ENCODE measurements at places on chromosomes 7 and 10.

DNA sequence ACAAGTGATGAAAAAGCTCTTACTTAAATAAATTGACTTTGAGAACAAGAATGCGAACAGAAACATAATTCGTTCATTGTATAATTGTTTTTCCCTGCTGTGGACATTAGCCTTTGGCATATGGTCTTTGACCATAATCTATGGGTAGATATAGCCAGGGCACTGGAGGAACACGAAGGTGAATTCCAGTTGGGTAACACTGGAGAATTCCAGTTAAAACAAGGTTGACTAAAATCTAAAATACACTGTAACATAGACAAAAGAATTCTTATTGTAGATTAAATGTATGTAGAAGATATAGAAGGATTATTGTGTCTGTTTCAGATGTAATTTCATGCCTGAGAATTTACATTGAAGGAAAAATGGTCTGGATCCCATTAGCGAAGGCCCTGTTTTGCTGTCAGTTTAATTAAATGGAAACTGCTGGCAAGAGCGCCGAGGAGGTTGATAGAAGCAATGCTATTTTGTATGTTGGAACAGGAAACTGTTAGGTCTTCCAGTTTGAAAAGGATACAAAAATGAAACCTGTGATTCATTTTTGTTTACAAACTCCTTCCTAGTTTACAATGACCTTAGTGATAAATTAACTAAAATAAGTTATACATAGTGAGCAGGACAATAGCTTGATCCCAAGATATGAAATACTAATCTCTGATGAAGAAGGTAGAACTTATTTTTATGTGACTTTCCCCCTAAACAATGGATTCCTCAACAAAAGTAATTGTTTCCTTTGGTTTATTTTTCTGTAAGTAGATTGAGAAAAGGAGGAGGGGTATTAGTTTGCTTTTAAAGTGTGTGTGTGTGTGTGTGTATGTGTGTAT lies 68.9 kb downstream of the ARID5B start:
- DNase-seq: no peak

DNA sequence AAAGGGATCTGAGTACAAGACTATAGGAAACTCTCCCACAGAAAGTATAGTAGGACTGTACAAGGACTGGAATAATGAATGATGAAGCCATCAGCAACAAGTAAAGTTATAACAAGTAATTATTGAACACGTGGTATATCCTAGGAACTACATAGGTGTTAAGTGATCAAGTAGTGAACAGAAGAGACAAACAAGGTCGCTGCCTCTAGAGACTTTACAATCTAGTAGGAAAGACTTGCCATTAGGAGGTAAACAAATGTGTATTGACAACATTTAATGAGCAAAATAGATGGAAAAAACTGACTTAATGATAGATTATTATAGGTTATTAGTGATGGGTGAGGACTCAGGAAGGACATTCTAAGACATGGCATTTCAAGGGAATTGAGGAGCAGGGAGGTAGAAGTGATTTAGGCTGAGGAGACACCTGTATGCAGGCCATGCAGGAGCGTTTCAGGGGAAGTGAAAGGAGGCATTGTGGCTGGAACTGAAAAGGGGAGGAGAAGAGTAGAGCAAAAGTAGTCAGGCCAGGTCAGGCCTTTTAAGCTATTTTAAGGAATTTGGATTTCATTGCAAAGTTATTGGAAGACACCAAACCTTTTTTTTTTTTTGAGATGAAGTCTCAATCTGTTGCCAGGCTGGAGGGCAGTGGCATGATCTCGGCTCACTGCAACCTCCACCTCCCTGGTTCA lies 8.5 kb upstream of the GLCCI1 start:
- no peak for DNase-seq

- peak; percentile 26 for DNase-seq
Observed at GRCh38 chr10:29496341-29497162, 138.2 kb downstream of the SVIL start.

GRCh38 chr7:35975851-35976454 lies 175.1 kb downstream of the SEPTIN7 start:
- peak; percentile 42 for DNase-seq

DNA sequence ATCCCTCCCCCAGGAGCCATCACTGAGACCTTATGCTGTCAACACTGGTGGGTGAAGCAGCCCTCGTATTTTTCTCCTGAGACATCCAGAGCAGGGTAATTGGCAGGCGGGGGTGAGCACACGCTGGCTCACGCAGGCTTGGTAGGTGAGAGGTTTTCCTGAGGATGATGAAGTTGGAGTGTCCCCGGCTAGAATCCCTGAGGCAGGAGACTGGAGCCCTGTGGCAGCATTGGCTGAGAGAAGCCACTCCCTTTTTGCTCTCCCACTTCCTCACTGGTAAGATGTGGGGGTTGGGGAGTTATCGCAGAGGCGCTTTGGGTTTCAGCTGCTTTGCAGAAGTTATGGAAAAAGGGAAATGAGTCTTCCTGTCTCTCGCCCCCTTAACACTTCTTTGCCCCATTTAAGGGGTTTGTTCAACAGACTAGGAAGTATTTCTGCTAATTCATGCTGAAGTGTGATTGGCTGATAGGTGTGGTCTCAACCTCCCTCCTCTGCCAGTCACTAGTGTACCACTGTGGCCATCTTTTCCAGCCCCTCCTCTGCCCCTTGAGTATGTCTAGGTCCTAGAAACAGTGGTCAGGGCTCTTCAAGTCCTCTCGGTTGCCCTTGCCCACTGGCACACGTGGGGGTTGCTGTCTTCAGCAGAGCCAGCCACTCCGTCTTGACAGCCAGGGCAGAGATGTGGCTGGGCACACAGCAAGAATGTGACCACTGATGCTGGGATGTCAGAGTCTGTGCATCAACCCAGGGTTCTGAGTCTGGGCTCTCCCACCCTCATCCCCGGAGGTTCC lies 5.7 kb downstream of the ARPC1B start:
- DNase-seq: no peak

DNA sequence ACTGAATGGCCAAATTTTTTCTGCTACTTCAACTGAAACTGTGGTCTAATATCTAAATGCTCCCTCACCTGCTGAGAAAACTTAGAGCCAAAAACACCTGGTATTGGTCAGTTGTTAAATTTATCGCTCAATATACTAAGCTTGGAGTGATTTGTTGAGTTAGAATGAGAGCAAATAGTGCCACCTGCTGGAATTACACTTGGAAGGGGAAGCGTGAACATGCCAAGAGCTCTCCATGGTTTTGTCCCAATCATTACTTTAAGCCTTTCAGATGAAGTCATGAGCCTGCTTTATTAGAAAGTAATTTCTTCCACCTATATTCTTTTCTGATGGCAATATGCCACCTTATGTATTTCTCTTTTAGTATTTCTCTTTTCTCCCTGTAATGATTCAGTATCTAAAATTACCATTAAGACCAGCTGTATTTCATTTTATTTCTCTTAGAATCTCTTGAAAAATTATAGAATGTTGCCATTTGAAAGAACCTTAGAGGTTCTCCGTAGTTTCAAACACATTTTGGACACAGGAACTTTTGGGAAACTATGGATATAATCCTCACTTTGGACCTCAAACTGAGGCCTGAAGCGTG lies 447.8 kb upstream of the C7orf33 start:
- DNase-seq: no peak

- no peak for DNase-seq
Observed at GRCh38 chr10:92892691-92893054, 44.4 kb downstream of the EXOC6 start.

GRCh38 chr10:115355162-115355760 lies 262.1 kb downstream of the ATRNL1 start:
- no peak for DNase-seq

GRCh38 chr10:129958629-129959543 lies 5.2 kb downstream of the EBF3 start:
- DNase-seq: no peak

GRCh38 chr7:31938650-31939049 lies 131.6 kb downstream of the PDE1C start:
- no peak for DNase-seq

GRCh38 chr7:158150234-158150633 lies 437.4 kb downstream of the PTPRN2 start:
- no peak for DNase-seq

DNA sequence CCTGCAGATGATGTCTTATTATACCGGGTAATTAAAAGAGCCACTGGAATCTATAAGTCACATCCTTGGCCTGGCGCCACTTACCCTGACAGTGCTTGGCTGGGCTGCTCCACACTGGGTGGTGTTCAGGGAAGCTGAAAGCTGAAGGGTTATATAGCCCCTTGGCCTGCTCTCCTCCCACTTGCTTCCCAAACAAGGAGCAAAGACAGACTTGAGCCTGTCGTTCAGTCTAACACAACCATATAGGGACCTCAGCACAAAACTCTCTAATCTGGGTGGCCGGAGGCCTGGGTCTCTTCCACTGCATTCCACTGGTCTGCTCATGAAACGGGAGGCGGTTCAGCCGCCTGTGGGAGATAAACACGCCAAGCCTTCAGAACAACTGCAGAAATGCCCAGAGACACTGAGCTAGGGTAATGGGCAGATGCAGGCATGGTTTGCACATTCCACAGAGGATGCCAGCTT lies at the start of gene ACTA2:
Gene ACTA2, minus strand, starts transcription at position 127 of the 465 bp plus-strand sequence. CDS start 3,843 bp downstream, outside the sequence.
- DNase-seq: no peak

GRCh38 chr10:22669163-22669711 lies 45.1 kb downstream of the PIP4K2A start:
- no peak for DNase-seq

GRCh38 chr10:100341953-100342626 lies 4.9 kb upstream of the SCD start:
- no peak for DNase-seq

GRCh38 chr10:108899670-108900069 lies 1023.6 kb downstream of the XPNPEP1 start:
- no peak for DNase-seq

DNA sequence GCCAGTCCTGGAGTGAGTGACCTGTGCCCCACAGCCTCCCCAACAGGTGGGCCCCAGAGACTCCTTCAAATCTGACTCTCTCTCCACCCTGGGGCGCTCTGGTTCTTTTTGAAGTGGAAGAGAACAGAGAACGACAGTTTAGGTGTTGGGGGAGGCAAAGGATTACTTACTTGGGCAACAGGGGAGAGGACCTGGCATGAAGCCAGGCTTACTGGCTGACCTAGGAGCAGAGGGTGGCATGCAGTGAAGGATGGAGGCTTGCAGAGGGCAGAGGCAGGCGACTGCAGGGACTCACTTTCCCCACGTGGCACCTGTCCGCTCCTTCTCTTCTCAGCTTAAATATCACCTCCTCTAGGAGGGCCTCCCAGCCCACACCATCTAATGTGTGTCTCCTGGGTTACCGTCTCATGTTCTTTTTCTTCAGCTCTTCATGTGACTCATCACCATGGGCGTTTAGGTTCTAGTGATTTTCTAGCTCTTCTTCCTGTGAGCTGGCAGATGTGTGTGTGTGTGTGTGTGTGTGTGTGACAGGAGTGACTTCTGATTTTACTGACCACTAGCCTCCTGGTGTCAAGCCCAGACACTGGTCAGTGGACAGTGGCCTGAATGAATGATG lies 15.5 kb downstream of the LZTS2 start:
- DNase-seq: no peak

DNA sequence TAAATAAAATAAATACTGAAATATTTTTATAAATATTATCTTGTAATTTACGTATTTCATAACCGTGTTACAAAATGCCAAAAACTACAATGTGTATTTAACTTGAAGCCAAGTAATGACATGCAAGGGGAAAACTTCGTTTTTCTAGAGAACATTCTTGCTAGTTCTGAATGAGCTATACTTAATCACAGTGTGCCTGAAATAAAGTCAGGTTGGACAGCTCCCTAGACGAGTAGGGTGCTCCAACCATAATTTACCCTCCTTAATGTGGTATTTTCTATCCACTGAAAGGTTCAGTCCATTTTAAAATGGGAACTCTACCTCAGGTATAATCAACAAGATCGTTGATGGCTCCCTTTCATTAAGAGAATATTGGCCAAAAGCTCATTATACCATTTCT lies 194.5 kb upstream of the AHR start:
- DNase-seq: no peak

DNA sequence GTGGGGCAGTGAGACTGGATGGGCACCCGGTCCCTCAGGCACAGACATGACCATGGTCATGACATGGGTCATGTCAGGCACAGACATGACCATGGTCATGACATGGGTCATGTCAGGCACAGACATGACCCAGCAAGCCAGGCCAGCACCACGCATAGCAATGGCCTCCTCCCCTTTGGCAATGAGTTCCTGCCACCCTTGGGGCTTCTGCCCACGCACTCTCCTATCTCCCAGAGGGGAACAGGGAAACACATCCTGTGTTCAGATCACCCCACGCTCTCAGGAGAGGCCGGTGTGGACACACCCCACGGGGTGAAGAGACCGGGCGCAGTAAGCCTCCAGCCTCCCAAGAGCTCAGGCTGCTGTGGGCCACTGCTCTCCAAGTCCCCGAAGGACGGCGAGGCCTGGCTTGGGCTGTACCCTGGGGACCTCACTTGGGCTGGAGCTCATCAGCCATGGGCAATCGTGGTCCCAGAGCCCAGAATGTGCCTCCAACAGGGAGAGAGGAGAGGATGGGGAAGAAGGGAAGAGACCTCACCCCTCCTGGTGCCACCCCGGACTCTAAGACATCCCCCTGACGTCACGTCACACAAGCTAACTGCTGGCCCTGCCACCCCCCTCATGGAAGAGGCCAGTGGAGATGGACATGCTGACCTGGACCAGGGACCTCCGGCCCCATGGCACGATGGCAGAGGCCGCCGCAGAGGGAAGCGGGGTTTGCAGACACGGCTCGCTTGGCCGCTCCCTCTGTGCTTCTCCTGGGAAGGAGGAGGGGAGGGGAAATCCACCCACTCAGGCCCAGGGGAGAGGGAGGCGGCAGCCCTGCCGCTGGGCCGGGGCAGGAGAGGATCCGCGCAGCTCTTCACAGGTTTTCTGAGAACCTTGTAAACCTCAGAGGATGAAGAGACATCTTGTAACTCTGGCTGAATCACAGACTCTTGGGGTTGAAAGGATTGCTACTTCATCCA lies 269.6 kb downstream of the ELFN1 start:
- DNase-seq: no peak

- no peak for DNase-seq
Observed at GRCh38 chr10:35015843-35016408, 74.2 kb downstream of the CUL2 start.

DNA sequence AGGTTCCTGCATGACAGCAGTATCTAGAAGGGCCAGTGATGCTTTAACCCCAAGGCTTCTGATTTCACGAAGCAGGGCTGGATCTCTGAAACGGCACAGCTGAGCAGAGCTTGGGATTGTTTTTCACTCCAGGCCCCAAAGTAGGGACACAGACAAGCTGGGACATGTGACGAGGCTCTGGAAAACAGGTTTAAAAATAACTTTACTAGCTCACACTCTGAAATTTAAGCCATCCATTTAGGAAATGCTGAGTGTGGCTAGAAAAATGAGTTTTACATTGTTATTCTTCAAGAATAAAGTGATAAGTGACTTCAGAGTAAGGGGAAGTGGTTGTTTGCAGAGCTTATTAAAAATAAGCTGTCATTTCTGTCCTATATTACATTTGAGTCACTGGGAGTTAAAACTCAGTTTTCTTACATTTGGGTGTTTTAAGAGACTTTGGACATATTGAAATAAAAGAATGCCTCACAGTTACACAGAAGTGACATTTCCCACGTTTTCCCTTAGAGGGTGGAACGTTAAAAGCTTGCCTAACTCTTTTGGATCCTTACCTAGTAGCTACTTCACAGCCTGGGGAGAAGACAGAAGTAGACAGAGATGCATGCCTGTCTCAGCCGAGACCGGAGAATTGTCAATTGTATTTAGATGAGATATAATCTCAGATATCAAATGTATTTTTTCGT lies 107.8 kb downstream of the GALNT17 start:
- no peak for DNase-seq

- no peak for DNase-seq
Observed at GRCh38 chr10:88783724-88784123, 18.8 kb upstream of the LIPM start.

All from central memory CD8-positive, alpha-beta T cell (primary cell).